ENCODE measurements at places on chromosomes 11 and 22.

GRCh38 chr22:17732251-17732854 lies 41.9 kb downstream of the BID start:
- DNase-seq = no peak

GRCh38 chr11:46492532-46492931 lies 101.0 kb upstream of the CHRM4 start:
- DNase-seq = no peak

- DNase-seq = peak; percentile 75
These were observed 511 bp downstream of the PKDREJ start for GRCh38 chr22:46262449-46263215.

DNA sequence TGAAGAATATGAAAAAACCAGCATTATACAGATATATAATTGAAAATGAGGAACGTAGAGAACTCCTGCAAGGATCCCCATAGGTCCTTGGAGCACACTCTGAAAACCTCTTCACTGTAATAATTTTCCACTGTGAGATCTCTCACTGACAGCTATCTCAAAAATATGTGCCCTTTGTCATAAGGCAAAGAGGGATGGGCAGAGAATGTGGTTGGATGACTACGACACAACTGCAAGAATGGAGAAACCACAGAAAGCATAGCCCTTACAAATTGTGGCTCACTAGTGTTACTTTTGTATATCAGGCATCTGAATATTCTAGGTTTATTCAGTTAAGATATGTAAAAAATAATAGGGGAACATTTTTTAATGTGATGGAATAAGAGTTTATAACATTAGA lies 7.9 kb upstream of the CTSC start:
- no peak for DNase-seq

- no peak for DNase-seq
These were observed 21.2 kb downstream of the DAGLA start for GRCh38 chr11:61701242-61701886.

DNA sequence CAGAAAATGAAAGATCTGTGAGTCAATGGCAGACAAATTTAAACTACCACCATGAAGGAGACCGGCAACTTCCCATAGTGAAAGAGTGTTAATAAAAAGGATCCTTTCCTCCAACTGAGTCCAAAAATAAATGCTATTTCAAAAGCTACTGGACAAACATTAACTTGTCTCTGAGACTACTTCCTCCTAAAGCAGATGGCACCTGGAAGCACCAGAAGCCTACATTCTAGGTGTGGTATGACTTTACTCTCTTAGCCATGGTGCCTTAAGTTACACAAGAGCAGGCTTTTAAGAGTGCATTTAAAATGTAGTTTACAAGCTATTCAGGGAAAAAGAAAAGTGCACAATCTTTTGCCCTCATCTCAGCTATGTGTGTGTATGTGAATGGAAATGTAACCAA lies 2.5 kb downstream of the ARHGAP32 start:
- no peak for DNase-seq

- peak; percentile 99 for DNase-seq
These were observed at the start of gene RBM14 for GRCh38 chr11:66616379-66617154. Gene RBM14 (plus strand): TSS chr11:66616630. CDS start chr11:66616721, 91 bp downstream.

GRCh38 chr11:965206-965775 lies 39.6 kb downstream of the AP2A2 start:
- no peak for DNase-seq

GRCh38 chr11:12094872-12095800 lies 15.3 kb upstream of the MICAL2 start:
- DNase-seq = no peak

GRCh38 chr11:78823588-78823987 lies 248.9 kb upstream of the NARS2 start:
- no peak for DNase-seq

GRCh38 chr22:20316844-20317401 lies 2.9 kb downstream of the DGCR6L start:
- no peak for DNase-seq

DNA sequence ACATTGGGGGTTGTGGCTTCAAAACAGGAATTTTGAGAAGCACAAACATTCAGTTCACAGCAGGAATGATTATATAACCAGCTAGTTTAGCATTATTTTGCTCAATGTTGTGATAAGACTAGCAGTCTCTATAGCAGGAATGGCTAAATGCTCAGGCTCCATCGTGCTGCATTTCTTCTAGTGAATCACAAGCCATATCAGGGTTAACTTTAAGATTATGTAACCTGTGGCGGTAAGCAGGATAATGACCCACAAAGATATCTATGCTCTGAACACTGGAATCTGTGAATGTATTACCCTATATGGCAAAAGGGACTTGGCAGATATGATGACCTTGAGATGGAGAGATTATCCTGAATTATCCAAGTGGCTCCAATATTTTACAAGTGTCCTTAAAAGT lies 14.8 kb downstream of the FSHB start:
- DNase-seq = no peak
